ENCODE measurements at places on chromosomes 11 and 22.

DNA sequence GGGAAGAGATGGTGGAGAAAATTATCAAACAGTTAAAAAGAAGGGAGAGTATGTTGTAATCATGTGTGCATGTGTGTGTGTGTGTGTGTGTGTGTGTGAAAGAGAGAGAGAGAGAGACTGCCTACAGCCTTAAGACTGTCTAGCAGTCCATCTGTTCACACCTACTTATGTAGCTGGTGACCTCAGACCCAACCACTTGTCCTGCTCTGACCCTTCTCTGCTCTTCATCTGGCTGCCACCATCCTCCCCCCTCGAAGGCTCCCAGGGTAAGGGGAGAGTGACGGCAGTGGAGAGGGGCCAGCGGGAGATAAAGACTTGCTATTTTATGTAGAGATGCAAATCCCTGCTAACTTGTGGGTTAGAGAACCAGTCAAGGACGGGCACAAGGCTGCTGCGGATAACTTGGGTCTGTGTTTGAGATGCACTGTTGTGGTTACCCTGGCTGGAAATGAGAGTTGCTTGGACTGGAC lies 24.9 kb upstream of the GRAMD1B start:
- DNase-seq, result no peak

GRCh38 chr11:114280696-114281095 lies 15.5 kb upstream of the NNMT start:
- peak; percentile 19 for DNase-seq

GRCh38 chr11:2683806-2684205 lies 16.0 kb downstream of the KCNQ1OT1 start:
- no peak for DNase-seq

DNA sequence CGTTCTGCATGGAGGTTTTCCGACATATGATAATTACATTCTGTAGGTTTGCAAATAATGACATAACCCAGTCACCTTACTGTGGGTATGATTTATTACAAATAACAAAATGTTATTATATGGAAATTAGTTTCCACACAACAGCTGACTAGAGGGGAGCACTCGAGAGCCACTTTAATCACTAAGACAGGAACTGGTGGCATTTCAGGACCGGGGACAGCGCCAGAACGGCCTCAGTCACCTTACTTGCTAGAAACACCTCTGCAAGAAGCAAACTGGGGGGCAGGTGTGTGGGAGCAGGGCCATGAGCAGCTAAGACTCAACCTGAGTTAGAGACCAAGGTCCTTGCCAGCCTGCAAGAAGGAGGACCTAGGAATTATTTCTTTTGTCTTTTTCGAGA lies 199.9 kb downstream of the DSCAML1 start:
- DNase-seq, result peak; percentile 47

DNA sequence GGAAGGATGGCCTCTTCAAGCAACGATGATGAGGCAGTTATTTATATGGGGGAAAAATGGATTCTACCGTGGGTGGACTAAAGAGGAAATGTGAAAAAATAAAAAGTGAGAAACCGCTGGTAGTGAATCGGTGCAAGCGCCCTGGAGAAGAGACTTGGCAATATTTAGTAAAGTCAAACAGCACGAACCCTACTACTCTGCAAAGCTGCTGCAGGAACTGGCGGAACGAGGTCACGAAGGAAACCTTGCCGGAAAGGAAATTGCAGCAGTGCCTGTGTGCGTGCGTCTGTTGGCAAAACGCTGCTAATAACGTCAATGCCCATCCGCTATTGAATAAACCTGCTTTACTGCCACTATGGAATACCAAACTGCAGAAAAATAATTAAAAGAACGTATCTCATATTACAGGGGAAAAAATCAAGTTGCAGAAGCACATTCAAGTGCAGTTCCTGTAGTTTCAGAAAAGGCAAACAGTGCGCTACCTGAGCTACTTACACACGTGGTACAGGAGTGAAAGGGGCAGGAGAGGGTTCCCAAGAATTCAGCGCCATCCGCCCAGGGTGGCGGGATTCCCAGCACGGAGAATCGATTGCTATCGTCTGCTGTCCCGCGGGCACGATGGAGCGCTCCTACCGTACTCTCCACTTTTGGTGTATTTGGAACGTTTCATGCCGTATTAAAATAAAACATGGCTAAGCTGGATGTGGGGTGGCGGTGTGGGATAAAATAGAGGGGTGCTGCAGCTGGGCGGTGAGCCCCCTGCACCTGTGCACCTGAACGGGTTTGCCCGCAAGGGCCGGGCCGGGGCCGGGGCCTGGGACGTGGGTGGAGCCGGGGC lies 585 bp upstream of the NADSYN1 start:
- peak; percentile 45 for DNase-seq

DNA sequence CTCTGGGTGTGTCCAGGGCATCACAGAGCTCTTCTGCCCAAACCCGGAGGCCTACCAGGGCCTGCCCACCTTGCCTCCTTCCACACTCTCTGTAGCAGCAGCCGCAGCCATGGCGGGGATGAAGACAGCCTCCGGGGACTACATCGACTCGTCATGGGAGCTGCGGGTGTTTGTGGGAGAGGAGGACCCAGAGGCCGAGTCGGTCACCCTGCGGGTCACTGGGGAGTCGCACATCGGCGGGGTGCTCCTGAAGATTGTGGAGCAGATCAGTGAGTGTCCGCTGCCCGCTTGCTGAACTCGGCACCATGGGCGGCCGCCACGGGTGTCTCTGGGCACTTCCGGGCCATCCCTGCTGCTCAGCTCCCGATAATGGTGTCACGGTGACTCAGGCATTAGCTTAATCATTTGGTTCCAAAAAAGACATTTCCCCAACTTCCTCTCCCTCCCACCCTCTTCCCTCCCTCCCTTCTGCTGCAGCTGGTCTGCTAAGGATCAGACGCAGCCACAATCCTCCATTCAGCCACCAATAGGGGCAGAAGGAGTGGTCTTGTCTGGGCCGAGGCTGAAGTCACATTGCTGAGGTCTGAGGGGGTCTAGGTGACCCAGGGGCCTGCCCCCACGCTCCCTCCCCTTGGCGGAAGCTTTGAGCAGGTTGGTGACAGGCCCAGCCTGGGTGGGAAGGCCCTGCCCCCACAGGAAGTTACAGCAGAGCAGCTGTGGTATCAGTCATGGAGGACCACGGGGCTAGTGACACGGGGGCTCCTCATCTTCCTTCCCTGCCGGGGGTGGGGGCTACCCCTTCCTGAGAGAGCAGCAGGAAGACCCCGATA lies 950 bp downstream of the FERMT3 start:
- peak; percentile 93 for DNase-seq

DNA sequence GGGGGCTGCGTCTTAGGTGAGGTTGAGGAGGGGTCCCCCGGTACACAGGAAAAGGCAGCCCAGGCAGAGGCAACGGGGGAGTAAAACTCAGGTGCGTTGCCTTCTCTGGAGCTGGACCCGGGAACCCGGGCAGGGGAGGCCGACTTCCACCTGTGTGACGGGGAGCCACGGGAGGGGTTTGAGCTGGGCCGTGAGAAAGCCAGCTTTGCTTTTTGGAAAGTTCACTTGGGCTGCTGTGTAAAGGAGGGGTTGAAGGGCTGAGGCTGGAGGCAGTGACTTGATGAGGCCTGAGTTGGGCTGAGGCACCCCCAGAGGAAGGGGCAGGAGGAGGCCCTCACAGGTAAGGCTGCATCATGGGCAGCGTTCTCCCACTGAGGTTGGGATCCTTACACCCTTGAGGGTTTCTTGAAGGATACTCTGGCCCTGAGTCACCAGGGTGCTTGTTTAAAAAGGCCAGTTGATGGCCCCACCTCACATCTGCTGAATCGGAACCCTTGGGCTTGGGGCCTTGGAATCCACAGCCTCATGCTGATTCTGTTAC lies 47.2 kb downstream of the CHRDL2 start:
- no peak for DNase-seq

GRCh38 chr22:19615001-19615461 lies 90.8 kb upstream of the CLDN5 start:
- no peak for DNase-seq

DNA sequence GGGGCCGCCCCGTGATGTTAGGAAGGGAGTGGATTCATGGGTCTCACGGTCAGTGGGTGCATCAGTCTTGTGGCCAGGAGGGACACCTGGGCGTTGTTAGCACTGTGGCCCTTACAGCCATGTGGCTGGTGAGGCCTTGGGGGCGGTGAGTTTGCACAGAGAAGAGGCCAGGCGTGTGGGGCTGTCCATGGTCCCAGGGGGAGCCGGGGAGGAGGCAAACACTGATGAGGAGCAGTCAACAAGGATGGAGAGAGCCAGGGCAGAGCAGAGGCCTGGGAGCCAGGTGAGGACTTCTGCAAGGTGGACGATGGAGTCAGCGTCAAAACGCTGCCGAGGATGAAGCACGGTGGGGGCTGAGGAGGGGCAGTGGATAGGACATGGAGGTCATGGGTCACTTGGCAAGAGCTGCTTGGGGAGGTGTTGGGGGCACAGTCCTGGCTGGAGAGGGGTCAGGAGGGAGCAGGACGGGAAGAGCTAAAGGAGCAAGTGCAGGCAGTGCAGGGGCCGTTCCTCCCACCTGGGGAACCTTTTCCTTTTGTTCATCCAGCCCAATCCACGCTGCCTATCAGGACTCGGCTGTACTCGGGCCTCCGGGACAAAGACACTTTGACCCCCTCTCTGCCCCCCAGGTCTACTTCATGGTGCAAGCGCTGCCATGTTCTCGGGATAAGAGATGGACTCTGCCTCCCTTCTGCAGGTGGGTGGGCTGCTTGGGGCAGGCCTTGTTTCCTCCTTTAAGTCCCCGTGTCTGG lies 801.1 kb downstream of the TBC1D22A start:
- no peak for DNase-seq

DNA sequence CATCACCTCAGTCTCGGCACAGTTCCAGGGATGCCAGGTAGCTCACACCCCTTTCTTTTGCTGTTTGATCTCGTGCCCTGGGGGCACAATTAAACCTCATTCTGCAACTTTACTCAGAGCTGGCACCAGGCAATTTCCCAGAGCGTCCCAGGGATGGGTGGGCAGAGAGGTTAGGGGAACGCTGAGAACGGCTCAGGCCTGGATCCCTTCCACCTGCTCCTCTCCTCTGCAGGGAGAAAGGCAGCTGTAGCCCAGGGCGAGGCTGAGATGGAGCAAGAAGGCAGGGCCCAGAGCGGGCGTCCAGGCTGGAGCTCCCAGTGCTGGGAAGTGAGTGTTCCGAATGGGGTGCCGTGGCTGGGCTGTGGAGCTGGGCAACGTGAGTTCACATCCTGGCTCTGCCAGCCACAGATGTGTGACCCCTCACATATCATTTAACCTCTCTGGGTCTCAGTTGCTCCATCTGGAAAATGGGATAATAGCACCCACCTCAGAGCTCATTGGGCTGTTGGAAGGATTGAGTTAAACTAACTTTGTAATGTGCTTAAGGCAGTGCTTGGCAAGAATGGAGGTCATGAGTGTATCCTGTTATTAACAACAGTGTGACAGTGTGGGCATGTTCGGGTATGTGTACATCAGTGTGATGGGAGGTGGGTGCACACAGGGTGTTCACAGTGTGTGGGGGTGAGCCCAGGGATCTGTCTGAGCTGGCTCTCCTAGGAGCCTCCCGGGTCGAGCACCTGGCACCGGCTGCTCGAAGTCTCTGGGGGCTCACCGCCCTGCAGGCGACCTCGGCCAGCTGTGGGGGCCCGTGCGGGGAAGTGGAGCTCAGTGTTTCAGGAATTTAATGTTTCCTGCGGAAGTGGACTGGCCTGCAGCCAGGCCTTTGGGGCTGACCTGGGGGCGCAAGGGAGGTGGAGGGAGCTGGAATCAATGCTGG lies 15.5 kb downstream of the OTUB1 start:
- no peak for DNase-seq

- no peak for DNase-seq
Observed at GRCh38 chr11:68724293-68724692, 27.0 kb downstream of the TESMIN start.

GRCh38 chr11:65425971-65426838 lies 3.6 kb downstream of the NEAT1 start:
- peak; percentile 92 for DNase-seq

DNA sequence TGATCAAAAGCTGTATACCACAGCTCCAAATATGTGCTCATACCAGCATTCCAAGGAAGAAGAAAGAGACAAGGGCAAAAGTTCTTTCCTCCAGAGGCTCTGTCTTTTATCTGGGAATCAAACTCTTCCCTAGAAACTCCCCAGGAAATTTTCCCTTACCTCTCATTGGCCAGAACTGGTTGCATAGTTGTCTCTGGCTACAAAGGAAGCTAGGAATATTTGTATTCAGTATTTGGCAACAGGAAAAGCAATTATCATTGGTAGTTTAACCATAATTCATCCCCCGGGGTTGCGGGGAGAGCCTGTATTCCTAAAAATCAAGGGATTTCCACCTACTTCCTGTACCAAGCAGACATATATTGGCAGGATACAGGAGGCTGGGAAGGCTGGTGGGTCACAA lies 10.5 kb upstream of the ZFTA start:
- no peak for DNase-seq

GRCh38 chr11:45374653-45375059 lies 88.5 kb upstream of the SYT13 start:
- DNase-seq, result no peak

DNA sequence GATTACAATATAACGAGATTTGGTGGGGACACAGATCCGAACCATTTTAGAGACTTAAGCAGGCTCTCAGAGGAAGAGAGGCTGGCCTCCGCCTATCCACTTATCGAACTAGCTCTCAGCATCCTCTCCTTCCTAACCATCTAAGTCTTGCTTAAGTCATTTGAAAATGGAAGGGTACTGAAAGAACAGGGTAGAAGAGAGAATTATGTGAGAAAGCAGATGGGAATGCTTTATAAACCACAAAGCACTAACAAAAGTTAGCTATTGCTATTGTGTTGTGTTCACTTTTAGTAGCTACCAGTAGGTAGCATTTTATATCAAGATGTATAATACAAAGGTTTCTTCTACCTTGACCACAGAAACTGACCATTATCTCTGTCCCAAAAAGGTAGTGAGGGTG lies 153.4 kb upstream of the CADM1 start:
- DNase-seq, result no peak

DNA sequence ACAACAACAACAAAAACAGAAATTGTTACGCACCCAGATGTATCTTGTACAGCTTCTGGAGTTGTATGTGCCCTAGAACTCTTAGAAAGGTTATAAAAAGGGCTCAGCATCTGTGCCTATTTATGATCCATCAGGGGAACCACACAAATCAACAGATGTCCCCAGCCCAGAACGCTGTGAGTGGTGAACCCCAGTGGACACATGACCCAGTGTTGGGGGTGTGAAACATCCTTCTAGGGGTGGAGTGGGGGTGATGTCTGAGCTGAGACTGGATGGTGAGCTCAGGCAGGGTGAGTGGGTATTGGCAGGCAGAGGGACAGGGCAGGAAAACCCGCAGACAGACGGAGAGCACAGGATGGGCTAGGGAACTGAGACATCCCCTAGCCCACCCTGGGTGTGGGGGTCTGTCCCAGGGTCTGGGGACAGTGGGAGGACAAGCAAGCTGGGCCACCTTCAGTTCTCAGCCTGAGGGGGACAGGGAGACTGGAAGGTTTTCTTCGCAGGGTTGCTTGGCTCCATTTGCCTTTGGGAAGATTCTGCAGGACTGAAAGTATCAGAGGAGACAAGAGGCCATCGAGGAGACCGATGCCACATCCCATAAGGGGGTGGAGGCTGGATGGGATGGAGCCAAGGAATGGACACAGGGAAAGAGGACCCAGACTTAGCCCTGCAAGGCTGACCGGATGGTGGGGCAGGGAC lies 5.8 kb upstream of the EMID1 start:
- no peak for DNase-seq
